ENCODE measurements at places on chromosomes 3 and 15.

DNA sequence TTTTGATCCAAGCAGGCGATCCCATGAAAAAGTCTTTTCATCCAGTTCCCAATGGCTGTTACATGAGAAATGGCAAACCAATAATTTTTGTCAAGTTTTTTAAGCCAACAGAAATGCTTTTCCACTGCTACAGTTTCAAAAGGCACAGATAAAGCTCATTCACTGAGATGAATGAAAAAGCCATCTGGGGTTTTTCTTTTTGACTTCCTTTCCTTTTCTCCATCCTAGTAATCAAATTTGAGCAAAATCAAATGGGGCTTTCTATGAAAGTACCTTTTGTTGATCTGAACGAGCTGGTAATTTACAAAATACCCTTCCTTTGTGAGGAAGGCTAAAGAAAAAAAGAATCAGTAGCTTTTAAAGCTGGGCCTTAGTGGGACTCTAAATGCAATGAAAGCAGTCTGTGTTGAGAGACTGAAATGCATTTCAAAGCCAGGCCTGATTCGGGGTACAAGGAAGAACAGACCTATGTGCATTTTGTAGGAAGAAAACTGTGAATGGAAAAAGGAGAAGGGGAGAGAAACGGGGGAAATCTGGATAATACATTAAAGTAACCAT lies 185.2 kb upstream of the DNAJC19 start:
- no peak for DNase-seq

DNA sequence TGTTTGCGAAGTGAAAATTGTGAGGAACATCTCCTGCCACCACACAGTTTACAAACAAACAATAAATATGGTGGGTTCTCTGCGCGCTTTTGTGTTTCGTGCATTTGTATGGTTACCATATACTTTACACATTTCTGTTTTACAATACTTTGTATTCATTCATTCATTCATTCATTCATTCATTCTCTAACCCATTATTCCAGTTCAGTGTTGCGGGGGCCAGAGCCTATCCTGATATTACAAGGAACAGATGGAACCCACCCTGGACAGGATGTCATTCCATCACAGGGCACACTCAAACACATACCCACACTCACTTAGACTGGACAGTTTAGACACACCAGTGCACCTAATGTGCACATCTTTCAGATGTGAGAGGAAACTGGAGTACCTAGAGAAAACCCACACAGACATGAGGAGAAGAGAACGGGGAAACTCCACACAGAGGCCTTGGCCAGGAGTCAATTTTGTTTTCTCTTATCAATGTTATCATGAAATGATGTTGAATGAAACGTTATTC lies 160.5 kb downstream of the FNDC3B start:
- DNase-seq = no peak

DNA sequence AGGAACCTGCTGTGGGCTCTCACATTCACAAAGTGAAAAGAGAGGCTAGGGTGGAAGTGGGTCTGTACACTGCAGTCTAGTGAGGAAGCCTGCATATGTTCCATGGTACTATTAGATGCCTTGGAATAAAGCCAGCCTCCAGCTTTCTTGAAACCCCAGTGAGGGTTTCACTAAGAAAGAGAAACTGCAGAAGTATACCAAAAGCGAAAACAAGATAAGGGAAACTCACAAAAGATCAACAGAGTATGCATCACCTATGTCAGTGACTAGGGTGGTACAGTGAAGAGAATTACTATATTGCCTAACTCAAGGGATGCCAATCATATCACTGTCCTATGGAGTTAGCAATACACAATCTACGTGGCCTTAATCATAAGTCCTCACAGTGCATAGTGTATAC lies 212.5 kb upstream of the GADL1 start:
- no peak for DNase-seq

DNA sequence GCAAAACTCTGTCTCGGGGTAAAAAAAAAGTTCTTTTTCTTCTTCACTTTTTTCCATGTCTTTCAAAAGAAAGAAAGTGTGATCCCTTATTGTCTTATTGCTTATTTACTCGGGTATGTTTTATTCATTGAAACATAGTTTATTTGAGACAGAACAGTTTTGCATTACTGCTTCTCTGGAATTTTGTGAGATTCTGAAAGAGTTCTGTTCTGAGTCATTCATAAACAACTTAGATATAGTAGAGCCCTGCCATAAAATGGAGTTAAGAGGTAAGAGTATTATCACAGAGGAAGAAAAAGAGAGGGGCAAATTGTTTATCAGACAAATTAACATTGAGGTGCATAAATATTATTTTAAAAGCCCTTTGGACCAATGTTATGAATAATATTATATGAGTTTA lies 522.2 kb downstream of the ROBO2 start:
- no peak for DNase-seq
